PC-3 (cell line): ENCODE measurements at places on chromosomes 7 and 10. TPM values are rescaled to one million over a fixed set of nuclear protein-coding genes. Genes with fewer than 3 reads are reported as not detected.

DNA sequence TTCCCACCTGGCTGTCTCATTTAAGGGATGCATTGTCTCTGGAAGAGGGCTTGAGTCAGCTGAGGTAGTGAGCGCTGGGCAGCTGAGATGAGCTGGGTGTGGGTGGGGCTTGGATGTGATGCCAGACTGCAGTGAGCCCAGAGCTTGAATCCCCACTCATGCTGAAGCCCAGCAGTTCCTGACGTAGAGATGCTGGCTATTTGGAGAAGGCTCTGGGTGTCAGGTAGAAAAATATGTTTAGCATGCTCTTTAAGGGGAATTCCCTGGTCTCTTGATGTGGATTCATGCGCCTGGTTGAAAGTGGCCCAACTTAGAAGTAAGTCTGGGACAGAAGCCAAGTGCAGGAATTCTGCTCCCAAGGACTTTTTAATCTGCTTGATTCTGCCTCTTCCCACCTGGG lies 241.5 kb upstream of the IGFBP3 start:
- DNase-seq, result no peak

- DNase-seq, result peak; percentile 75
Observed at GRCh38 chr10:35598379-35598778, 6.8 kb upstream of the GJD4 start.

Gene PDE6C
- not detected in 2 replicates for total RNA-seq

DNA sequence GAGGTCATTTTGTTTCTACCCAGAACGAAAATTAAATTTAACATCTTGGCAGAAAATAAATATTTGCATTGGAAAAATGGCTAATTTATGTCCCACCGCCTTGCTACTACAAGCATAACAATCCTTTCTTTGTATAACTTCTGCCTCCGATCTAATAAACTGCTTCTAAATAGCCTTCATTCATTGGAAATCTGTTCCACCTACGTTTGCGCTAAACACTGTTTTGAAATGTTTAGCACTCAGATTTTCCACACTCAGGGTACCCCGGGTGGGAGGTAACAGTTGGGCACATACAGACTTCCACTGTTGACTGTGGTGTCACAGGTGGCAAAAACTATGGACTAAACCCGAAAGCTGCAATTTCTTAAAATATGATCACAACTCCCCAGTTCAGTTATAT lies 96.4 kb downstream of the FGFR2 start:
- no peak for DNase-seq

DNA sequence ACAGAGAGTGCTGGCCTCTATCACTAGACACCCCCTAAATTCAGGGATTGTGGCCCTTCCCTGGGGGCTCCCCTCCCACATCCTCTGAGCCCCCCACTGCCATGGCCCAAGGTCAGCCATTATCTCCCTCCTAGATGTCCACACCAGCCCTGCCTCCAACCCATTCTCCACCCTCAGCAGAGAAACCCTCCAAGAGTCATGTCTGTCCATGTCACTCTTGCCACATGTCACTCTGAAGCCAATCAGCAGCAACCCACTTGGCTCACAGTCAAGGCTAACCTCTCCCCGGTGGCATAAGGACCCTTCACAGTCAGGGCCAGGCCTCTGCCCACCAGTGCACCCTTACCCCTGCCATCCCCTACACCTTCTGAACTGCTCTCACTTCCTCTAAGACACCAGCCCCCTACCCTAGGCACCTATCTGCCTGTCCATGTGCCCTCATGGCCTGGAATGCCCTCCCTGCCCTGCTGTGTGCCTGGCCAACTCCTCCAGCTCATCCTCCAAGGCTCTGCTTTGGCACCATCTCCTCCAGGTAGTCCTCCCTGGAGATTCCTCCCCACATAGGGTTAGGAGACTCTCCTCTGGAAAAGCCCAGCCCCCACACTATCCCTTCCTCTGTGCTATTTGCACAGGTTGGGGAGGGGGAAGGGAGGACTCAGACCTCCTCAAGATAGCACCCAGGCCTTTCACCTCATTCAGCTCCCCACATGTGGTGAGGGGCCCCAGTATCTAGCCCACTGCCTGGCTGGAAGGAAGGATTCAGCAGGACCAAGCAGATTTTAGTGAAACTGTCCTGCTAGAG lies 83.7 kb downstream of the GRID1 start:
- DNase-seq, result no peak

Gene PRPF18
- 10.2 and 13.7 TPM in 2 replicates for total RNA-seq

DNA sequence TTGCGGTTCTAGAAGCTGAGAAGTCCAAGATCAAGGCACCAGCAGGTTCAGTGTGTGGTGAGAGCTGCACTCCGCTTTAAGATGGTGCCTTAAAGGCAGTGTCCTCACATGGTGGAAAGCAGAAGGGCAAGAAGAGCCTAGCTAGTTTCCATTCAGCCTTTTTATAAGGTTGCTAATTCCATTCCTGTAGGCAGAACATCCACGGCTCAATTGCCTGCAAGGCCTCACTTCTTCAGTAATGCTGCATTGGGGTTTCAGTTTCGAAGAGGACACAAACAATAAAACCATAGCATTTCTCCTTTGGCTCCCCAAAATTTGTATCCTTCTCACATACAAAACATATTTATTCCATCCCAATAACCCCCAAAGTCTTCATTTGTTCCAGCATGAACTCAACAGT lies 109.5 kb upstream of the KCND2 start:
- DNase-seq, result no peak

DNA sequence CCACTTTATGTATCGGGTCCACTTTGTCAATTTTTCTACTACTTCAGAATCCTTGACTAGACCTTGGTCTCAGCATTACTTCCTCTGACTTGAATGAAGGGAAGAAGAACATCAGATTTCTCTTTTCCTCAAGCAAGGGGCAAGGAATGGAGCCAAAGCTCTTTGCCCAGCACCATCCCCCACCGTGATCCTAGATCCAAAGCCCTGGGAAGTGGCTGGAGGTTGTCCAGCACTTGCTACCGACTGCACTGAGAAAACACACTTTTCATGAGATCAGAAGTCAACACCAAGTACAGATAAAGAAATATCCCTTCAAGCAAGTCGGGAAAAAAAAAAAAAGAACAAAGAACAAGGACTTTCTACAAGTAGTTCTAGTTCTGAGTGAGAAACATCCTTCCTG lies 102.1 kb upstream of the DDC start:
- no peak for DNase-seq

GRCh38 chr7:129006636-129007414 lies 48.1 kb downstream of the TNPO3 start:
- DNase-seq, result no peak

GRCh38 chr10:78078539-78079330 lies 45.1 kb downstream of the RPS24 start:
- DNase-seq, result no peak

DNA sequence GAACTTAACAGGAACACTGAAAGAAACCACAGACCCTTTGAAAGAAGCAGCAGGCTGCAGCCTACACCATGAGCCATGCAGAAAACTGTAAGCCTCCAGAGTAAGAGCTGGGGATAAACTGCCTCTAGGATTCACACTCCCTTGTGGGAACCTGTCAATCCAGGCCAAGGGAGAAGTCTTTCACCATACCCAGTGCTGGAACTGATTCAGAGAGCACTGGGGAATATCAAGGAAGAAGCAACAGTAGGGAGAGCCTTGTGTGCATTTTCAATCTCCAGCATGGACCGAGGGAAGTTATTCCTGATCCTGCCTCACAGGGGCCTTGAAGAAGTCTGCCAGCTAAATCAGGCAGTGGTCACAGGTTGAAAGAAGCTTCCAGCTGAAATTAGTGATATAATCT lies 282.2 kb downstream of the AGMO start:
- DNase-seq, result no peak

Gene SSC4D
- 0.86 and 1.3 TPM in 2 replicates for total RNA-seq

GRCh38 chr7:90337106-90337505 lies 9.4 kb upstream of the GTPBP10 start:
- no peak for DNase-seq

DNA sequence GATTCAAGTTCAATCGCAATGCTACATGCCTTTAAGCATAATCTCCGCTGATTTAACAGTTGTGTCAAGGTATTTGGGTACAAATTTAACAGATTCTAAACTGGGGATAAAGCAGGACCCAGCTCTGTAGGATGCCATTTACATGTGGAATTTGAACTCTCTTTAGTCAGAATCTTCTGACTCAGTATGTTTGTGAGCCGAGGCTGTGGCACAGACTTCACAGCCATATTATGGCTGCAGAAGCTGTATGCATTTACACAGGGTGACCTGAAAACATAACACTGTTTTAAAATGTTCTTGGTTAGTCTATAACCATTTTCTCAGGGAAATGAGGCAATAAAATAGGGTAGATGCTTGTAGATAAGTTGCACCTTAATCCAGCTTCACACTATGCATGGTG lies 8.7 kb downstream of the PDLIM1 start:
- no peak for DNase-seq
